ENCODE measurements at places on chromosomes 4 and X.

DNA sequence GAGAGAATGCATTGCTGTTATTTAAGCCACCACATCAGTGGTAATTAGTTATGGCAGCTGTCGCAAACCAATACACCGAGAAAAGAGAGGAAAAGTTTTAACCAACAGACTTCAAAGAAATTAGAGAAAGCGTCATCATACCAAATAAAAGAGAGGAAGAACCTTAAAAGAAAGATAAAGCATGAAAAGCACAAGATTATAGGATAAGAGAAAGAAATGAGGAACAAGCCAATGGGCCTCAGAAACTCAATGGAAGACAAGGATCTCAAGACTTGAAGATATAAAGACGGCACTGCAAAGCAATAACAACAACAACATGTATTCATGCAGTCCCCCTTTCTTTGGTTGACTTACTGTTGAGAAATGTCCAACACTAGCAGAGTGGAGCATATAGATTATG lies 22.8 kb upstream of the ASMTL start:
- DNase-seq, result no peak

DNA sequence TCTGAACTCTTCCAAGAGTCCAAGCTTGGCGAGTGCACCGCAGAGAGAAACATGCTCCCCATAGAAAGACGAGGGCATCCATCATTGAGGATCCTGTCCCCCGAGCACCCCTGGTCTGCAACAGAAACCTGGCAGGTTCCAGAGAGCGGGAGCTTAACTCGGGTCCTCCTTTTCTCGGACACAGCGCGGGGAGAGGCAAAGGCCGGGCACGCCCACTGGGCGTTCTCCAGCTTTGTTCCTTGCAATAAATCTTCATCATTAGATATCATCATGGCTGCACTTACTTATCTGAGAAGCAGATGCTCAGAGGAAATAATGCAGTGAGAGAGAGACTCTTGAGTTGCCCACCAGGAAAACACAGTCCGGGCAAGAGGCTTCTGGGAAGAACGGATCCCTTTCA lies 90.1 kb upstream of the PSAPL1 start:
- DNase-seq, result no peak

GRCh38 chr4:57034520-57034919 lies 55.8 kb downstream of the POLR2B start:
- DNase-seq, result no peak

DNA sequence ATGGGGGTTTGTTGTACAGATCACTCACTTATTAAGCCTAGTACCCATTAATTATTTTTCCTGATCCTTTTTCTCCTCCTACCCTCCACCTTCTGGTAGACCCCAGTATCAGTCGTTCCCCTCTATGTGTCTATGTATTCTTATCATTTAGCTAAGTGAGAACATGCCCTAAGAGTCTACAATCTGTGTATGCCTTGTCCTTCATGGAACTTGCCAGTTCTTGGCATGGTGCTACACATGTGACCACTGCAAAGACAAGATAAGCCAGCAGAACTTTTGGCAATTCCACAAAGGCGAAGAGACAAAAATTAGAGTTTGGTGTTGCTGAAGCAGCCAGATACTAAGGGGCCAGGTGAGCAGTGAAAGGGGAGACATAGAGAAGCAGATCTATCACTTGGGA lies 101.3 kb downstream of the CORIN start:
- no peak for DNase-seq

DNA sequence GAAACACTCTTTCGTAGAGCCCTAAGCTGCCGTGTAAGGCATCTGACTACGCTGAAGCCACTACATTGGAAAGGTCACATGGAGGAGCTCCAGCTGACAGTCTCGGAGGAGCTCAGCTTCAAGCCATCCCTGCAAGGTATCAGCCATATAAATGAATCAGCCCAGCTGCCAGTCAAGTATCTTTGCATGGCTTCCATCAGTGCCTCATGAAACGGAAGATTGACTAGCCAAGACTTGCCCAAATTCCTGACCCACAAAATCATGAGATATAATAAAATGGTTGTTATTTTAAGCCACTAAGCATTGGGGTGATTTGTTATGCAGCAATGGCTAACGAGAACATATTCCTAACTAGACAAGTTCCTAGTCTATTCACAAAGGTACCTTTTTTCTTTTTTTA lies 104.1 kb upstream of the SCOC start:
- DNase-seq, result no peak

- DNase-seq, result no peak
Measured at GRCh38 chrX:39260965-39261364, 459.7 kb downstream of the MID1IP1 start.

- no peak for DNase-seq
Measured at GRCh38 chrX:40237731-40238178, 140.0 kb upstream of the BCOR start.

DNA sequence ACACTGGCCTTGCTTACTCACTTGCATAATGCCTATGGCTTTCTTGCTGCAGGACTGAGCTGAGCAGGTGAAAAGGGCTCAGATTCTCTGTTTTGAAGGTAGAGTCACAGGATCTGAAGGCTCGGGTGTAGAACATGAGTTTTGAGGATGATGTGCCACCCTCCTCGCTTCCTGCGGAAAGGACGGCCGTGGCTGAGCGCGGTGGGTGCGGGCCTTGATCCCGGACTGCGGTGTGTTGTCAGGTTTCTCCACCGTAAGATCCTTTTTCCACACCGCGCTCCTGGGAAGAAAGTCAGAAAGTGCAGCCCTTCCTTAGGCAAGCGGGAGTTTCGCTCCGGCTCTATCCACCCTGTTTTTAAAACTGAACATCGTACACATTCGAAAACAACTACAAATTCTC lies 36.2 kb downstream of the ZFP42 start:
- DNase-seq, result no peak

GRCh38 chr4:107793996-107794395 lies 30.7 kb upstream of the SGMS2 start:
- no peak for DNase-seq

GRCh38 chr4:30265716-30266115 lies 454.5 kb upstream of the PCDH7 start:
- no peak for DNase-seq

- DNase-seq, result no peak
Measured at GRCh38 chr4:141255016-141255415, 34.3 kb downstream of the ZNF330 start.

DNA sequence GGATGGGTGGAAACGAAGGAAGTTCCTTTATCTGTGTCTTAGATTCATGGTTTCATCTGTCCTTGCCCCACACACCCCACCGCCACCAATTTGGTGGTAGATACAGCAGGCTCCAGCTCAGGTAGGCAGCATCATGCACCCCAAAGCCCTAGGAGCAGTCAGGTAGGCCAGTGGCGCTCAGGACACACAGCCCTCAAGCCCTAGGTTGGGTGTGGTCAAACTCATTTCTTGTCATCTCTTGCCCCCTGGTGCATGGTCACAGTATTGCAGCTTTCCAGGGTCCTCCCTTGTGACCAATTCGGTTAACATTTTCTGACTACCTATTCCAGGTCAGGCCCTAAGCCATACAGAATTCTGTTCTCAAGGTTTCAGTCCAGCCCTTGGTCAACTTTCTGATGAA lies 14.5 kb upstream of the PRRG3 start:
- no peak for DNase-seq

DNA sequence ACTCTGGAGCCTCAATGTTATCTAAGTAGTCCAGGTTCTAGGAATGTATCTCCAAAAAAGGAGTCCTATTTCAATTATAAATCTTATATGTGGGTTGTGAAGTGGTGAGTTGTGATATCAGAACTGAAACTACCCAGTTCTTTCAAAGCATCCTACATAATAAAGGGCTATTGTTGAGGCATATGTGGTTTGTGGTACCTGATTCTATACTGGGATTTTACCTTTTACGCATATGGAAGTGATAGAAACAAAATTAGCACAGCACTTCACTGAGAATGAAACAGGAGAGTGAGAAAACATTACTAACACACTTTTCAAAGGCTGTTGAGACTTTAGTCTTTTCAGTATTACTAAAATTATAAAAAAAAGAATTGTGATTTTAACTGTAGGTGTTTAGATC lies 417.7 kb upstream of the GALNT7 start:
- DNase-seq, result no peak

GRCh38 chr4:82909326-82909725 lies 8.8 kb downstream of the THAP9 start:
- DNase-seq, result no peak

DNA sequence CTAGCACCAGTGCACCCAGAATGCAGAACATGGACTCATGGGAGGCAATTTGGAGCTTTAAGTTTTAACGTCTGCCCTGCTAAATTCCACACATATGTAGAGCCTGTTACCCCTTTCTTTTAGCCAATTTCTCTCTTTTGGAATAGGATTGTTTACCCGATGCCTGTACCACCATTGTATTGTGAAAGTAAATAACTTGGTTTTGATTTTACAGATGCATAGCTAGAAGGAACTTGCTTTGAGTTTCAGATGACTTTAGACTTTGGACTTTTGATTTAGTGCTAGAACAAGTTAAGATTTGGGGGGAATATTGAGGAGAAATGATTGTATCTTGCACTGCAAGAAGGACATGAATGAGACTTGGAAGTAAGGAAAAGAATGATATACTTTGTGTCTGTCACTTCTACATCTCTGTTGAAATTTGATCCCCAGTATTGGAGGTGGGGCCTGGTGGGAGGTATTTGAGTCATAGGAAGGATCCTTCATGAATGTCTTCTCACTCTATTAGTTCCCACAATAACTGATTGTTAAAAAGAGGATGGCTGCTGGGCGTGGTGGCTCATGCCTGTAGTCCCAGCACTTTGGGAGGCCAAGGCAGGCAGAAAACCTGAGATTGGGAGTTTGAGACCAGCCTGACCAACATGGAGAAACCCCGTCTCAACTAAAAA lies 794.8 kb upstream of the LCORL start:
- DNase-seq, result no peak

DNA sequence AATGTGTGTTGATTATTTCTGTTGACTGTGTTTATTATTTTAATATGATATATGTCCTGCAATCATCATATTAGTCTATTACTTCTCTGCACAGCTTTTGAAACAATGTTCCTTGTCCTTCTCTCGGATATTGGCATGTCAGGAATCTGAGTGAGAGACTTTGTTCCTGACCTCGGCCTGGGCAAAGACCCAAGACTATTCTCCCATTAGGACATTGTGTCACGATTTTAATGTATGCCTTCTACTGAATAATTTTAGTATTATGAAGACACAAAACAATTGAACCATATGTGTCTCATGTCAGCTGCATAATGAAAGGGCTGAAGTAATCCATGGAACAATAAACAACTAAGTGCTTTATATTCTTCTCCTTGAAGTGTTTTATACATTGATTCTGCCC lies 580.8 kb upstream of the TENM3 start:
- no peak for DNase-seq

DNA sequence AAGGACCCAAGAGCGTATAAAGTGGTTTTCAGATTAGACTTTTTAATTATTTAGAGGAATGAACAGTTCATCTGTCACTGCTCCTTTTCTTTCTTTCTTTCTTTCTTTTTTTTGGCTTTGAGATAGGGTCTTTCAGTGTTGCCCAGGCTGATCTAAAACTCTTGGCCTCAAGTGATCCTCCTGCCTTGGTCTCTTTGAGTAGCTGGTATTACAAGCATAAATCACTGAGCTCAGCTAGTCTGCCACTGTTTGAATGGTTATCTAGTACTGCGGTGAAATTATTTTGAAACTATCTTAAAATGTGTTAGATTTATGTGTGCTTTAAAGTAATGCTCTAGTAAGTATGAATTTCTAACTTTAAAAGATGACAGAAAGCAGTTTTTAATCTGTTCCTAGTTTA lies 6.5 kb upstream of the FRYL start:
- no peak for DNase-seq

- no peak for DNase-seq
Measured at GRCh38 chrX:123075947-123076561, 108.0 kb upstream of the GRIA3 start.

- DNase-seq, result no peak
Measured at GRCh38 chr4:166675411-166675810, 558.9 kb downstream of the SPOCK3 start.

GRCh38 chrX:65072590-65072989 lies 96.3 kb upstream of the ZC4H2 start:
- DNase-seq, result no peak

DNA sequence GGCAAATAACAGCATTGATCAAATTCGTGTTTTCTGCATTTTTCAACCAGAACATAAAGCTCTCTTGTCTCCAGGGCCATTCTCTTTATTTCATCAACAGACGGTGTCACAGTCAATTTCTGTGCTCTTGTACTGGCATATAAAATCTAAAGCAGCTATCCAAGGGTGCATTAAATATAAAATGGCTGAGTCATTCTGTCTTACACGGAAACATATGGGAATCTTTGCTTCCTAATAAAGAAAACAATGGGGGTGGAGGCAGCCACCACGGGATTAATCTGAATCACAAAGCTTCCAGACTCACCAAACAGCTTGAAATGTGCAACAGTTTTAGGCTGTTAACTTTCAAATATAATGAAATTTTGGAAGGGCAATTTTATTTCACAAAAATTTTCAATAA lies 132.6 kb downstream of the IL15 start:
- DNase-seq, result no peak

GRCh38 chrX:103437147-103437873 lies 61.0 kb downstream of the BEX3 start:
- DNase-seq, result no peak

DNA sequence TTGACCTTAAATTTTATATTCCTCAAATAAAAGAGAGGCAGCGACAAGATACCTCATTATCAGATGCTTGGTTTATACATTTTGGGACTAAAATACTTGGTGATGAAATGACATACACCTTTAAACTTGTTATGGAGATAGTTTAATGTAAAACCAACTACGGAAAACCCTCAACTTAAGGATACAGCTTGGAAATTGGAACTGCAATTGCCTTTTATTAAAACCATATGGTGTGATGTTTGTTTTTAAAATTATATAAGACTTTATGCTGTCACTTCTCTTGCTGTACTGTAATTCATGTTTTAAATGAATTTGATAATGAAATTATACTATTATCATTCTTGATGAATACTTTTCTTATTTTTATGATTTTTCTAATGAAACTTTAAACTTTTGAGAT lies 25.9 kb downstream of the METTL14 start:
- DNase-seq, result no peak

DNA sequence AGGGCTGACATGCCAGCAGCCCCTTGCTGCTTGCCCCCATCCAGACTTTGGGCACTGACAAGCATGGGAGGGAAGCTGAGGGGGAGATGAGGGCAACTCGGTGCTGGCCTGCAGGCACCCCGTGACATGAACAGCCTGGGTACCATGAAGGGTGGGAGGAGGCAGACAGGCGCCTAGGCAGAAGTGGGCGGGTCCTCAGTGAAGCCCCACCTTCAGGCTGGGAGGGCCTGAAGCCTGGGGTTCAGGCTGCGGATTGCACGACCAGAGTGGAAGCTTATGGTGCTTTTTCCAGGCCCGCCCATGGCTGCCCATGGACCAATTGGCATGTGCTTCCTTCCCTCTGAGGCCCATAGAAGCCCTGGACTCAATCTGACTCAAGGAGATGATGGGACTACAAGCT lies 354.1 kb downstream of the GRIA2 start:
- DNase-seq, result no peak

DNA sequence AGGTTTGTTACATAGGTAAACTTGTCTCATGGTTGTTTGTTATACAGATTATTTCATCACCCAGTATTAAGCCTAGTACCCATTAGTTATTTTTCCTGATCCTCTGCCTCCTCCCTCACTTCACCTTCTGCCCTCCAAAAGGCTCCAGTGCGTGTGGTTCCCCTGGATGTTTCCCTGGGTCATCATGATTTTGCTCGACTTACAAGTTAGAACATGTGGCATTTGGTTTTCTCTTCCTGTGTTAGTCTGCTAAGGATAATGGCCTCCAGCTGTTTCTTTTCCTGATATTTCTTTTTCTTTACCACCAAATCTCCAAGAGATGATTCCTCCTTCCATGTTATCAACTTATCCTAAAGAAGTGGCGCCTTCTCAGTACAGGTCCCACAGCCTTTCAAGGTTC lies 543.1 kb upstream of the ADGRL3 start:
- DNase-seq, result no peak

GRCh38 chrX:129540722-129541184 lies 694 bp downstream of the OCRL start:
- no peak for DNase-seq

Measured in NCI-H2081 treated with DMSO at 0.1 percent for 48 hours (cell line).